ENCODE measurements at places on chromosomes 7 and 10. TPM values are rescaled to one million over a fixed set of nuclear protein-coding genes. Genes with fewer than 3 reads are reported as not detected.

GRCh38 chr10:132357286-132358058, 25.5 kb downstream of the LRRC27 start:
- no peaks in the 10 kb centered on the region for H3K27me3 ChIP-seq
- no peak overlapping the region for H3K27ac ChIP-seq
- H3K36me3 ChIP-seq, result no peaks in the 10 kb centered on the region
- no peak overlapping the region for H3K4me3 ChIP-seq
- DNase-seq, result no peak
- H3K4me1 ChIP-seq, result no peaks in the 10 kb centered on the region

- no peaks in the 10 kb centered on the region for H3K36me3 ChIP-seq
- H3K4me1 ChIP-seq, result no peaks in the 10 kb centered on the region
- no peak for DNase-seq
- H3K27me3 ChIP-seq, result no peaks in the 10 kb centered on the region
- H3K4me3 ChIP-seq, result no peak overlapping the region
Measured at GRCh38 chr7:47763063-47763974, 181.4 kb upstream of the TNS3 start.

GRCh38 chr10:94293354-94293753, 69.4 kb downstream of the NOC3L start:
- H3K4me1 ChIP-seq, result no peaks in the 10 kb centered on the region
- H3K27ac ChIP-seq, result no peak overlapping the region
- DNase-seq, result no peak
- no peaks in the 10 kb centered on the region for H3K36me3 ChIP-seq
- no peak overlapping the region for H3K4me3 ChIP-seq

GRCh38 chr10:62205750-62206399, 62.8 kb downstream of the RTKN2 start:
- no peak overlapping the region for H3K27ac ChIP-seq
- no peak overlapping the region for H3K4me3 ChIP-seq
- DNase-seq, result no peak
- H3K27me3 ChIP-seq, result no peaks in the 10 kb centered on the region
- H3K36me3 ChIP-seq, result no peaks in the 10 kb centered on the region

GRCh38 chr7:1331561-1332467, 99.1 kb downstream of the UNCX start:
- H3K36me3 ChIP-seq, result no peaks in the 10 kb centered on the region
- DNase-seq, result no peak
- no peaks in the 10 kb centered on the region for H3K4me1 ChIP-seq
- H3K27me3 ChIP-seq, result peaks cover 31% of the 10 kb centered on the region

GRCh38 chr7:6242561-6242960, 29.9 kb downstream of the CYTH3 start:
- no peaks in the 10 kb centered on the region for H3K4me1 ChIP-seq
- H3K27me3 ChIP-seq, result no peaks in the 10 kb centered on the region
- no peaks in the 10 kb centered on the region for H3K36me3 ChIP-seq
- H3K4me3 ChIP-seq, result no peak overlapping the region

GRCh38 chr7:135109976-135110375, 37.9 kb upstream of the TMEM140 start:
- no peak overlapping the region for H3K4me3 ChIP-seq
- no peaks in the 10 kb centered on the region for H3K4me1 ChIP-seq
- H3K27ac ChIP-seq, result no peak overlapping the region
- H3K27me3 ChIP-seq, result no peaks in the 10 kb centered on the region
- no peak for DNase-seq

DNA sequence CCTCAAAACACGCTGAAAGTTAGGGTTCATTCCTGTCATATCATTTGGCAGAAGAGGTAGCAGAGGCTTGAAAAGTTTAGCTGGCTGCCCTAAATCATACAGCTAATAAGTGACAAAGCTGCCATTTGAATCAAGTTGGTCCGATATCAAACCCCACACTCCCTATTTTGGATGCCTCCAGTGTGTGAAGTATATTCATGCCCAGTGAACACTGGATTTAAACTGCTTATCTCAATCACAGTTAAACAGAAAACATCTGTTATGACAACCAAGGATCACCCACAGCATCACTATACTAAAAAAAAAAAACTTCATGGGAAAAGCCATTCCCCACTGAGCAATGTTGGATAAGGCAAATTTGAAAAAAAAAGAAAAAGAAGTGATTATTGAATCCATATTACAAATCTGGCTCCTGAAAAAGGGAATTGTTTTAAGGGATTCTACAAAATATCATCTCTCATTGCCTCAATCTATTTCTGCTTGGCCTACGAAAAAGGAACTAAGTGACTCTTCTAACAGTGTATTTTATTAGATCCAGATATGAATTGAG, 48.3 kb downstream of the ABCB1 start:
- no peak overlapping the region for H3K27ac ChIP-seq
- no peaks in the 10 kb centered on the region for H3K4me1 ChIP-seq
- H3K36me3 ChIP-seq, result no peaks in the 10 kb centered on the region
- no peak overlapping the region for H3K4me3 ChIP-seq

GRCh38 chr7:129343099-129343700, 91.0 kb upstream of the STRIP2 start:
- DNase-seq, result no peak
- no peaks in the 10 kb centered on the region for H3K36me3 ChIP-seq
- H3K4me1 ChIP-seq, result no peaks in the 10 kb centered on the region
- no peaks in the 10 kb centered on the region for H3K27me3 ChIP-seq
- no peak overlapping the region for H3K4me3 ChIP-seq

- no peak for DNase-seq
- no peaks in the 10 kb centered on the region for H3K4me1 ChIP-seq
- H3K4me3 ChIP-seq, result no peak overlapping the region
- H3K36me3 ChIP-seq, result no peaks in the 10 kb centered on the region
Measured at GRCh38 chr7:17719998-17720397, 220.3 kb downstream of the SNX13 start.

GRCh38 chr10:64376167-64376566, 855.0 kb downstream of the REEP3 start:
- H3K4me3 ChIP-seq, result no peak overlapping the region
- DNase-seq, result no peak
- H3K27ac ChIP-seq, result no peak overlapping the region
- H3K27me3 ChIP-seq, result no peaks in the 10 kb centered on the region
- H3K36me3 ChIP-seq, result no peaks in the 10 kb centered on the region
- no peaks in the 10 kb centered on the region for H3K4me1 ChIP-seq

GRCh38 chr7:24290004-24290641, 6.1 kb downstream of the NPY start:
- no peaks in the 10 kb centered on the region for H3K36me3 ChIP-seq
- H3K27me3 ChIP-seq, result peaks cover 28% of the 10 kb centered on the region
- no peak overlapping the region for H3K27ac ChIP-seq
- H3K4me3 ChIP-seq, result no peak overlapping the region
- H3K4me1 ChIP-seq, result no peaks in the 10 kb centered on the region

DNA sequence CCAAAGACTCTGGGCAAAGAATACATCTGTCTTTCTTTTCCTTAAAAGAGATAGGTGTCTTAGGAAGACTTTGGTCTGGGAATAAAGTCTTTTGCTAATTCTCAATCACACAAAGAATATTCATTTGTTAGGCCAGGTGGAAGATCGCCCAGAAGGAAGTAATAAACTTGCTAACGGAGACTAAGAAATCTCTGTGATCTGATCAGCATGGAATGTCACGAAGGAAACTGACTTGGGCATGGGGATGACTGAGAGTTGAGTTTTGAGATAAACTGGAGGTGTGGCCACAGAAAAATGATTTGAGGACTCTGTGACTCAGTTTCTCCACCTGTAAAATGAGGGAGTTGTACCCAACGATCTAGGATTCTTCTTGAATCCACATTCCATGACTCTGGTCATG, 161.1 kb upstream of the SVIL start:
- no peaks in the 10 kb centered on the region for H3K4me1 ChIP-seq
- DNase-seq, result no peak
- no peaks in the 10 kb centered on the region for H3K36me3 ChIP-seq
- H3K4me3 ChIP-seq, result no peak overlapping the region
- no peaks in the 10 kb centered on the region for H3K27me3 ChIP-seq

- no peaks in the 10 kb centered on the region for H3K36me3 ChIP-seq
- no peaks in the 10 kb centered on the region for H3K27me3 ChIP-seq
- DNase-seq, result no peak
- H3K27ac ChIP-seq, result no peak overlapping the region
- H3K4me1 ChIP-seq, result peaks cover 17% of the 10 kb centered on the region
Measured at GRCh38 chr10:62109587-62110293, 158.9 kb downstream of the RTKN2 start.

DNA sequence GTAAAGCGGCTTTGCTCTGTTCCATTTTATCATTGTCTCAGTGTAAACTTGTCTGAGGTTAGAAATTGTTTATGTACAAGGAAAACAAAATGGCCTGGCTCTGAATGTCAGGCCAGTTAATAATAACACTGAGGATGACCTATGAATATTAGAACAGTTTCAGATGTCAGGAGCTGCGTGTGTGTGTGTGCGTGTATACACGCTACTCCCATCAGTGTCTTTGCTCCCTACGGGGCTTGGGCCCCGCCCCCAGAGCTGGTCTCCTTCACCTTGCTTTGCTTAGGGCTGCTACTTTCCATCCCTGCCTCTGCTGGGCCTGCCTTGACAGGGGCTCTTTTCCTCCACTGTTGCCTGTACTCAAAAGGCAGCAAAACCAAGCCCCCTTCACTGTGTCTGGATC, 142.3 kb upstream of the BET1 start:
- no peak for DNase-seq
- H3K4me1 ChIP-seq, result no peaks in the 10 kb centered on the region
- H3K4me3 ChIP-seq, result no peak overlapping the region
- no peaks in the 10 kb centered on the region for H3K36me3 ChIP-seq
- H3K27ac ChIP-seq, result no peak overlapping the region
- H3K27me3 ChIP-seq, result no peaks in the 10 kb centered on the region

- no peak overlapping the region for H3K27ac ChIP-seq
- H3K4me3 ChIP-seq, result no peak overlapping the region
- no peaks in the 10 kb centered on the region for H3K4me1 ChIP-seq
Measured at GRCh38 chr7:125661006-125661405, 731.4 kb upstream of the POT1 start.

DNA sequence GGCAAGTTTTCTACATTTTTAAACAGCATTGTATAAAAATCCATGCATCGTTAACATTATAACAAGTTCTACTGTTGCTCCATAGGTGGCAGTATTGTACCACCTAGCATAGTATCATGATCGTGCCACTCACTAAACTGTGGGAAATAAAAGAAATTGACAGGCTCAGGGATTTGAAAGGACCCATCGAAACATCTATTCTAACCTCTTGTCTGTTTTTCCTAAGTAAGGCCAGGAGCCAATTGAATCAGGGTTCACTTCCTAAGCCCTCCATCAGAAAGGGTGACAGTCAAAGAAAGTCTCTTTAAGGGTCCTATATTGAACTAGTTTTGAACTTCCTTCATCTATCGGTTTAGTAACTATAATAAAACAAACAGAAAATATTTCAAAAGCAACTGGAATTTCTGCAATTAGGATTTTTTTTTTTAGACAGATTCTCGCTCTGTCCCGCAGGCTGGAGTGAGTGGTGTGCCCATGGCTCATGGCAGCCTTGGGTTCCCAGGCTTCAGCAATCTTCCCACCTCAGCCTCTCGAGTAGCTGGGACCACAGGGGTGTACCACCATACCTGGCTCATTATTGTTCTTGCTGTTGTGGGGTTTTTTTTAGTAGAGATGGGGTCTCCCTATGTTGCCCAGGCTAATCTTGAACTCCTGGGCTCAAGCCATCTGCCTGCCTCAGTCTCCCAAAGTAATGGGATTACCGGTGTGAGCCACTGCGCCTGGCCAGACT, 9.4 kb downstream of the HACD1 start:
- H3K4me3 ChIP-seq, result no peak overlapping the region
- H3K4me1 ChIP-seq, result peaks cover 5% of the 10 kb centered on the region
- no peak overlapping the region for H3K27ac ChIP-seq
- H3K36me3 ChIP-seq, result peaks cover 6% of the 10 kb centered on the region
- no peaks in the 10 kb centered on the region for H3K27me3 ChIP-seq
- DNase-seq, result no peak

DNA sequence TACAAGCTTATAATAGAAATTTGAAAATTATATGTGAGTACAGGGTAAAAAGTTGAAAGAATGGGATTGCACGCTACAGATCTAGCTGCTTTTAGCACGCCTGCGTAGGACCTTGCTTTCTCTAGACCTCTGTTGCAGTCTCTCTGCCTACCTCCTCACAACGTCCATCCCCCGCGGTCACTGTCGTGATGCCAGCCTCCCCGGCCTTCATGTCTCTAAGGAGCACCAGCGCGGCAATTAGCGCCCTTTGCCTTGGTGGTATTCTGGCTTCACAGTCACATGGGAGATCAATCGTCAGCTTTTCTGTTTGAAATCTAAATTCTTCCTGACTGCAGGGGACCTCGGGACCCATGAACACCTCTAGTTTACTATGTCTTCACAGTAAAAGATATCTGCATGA, 131.3 kb downstream of the EGFR start:
- H3K27me3 ChIP-seq, result no peaks in the 10 kb centered on the region
- H3K27ac ChIP-seq, result no peak overlapping the region
- H3K36me3 ChIP-seq, result peaks cover 59% of the 10 kb centered on the region
- DNase-seq, result no peak
- no peaks in the 10 kb centered on the region for H3K4me1 ChIP-seq

- no peaks in the 10 kb centered on the region for H3K27me3 ChIP-seq
- H3K4me1 ChIP-seq, result no peaks in the 10 kb centered on the region
- H3K36me3 ChIP-seq, result no peaks in the 10 kb centered on the region
Measured at GRCh38 chr7:151261529-151261928, 13.0 kb upstream of the SMARCD3 start.

DNA sequence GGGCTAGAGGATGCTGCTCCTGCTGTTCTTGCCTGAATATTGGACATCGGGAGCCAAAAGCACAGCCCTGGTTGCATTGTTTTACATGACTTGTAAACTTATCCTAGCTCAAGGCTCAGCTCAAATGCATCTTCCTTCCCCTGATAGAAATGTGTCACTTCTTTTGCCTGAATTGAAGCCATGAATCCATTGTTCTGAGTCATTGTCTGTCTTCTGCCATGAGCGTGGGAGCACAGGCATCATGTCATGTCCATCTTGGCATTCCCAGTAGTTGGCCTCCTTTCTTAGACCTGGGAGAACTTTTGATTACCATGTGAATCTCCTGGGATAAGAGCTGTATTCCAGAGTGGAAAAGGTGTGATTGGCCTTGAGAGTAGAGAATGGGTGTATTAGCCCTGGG, 54.1 kb upstream of the OPN4 start:
- no peaks in the 10 kb centered on the region for H3K4me1 ChIP-seq
- H3K36me3 ChIP-seq, result no peaks in the 10 kb centered on the region
- DNase-seq, result no peak
- no peak overlapping the region for H3K27ac ChIP-seq

- H3K27ac ChIP-seq, result no peak overlapping the region
- H3K4me1 ChIP-seq, result peaks cover 3% of the 10 kb centered on the region
- no peak for DNase-seq
- H3K36me3 ChIP-seq, result no peaks in the 10 kb centered on the region
- H3K27me3 ChIP-seq, result no peaks in the 10 kb centered on the region
Measured at GRCh38 chr10:43699516-43699915, 50.8 kb upstream of the ZNF32 start.

The STK32C gene
- total RNA-seq, result 13.2 TPM

The JCAD gene
- total RNA-seq, result 67.6 TPM

The NEURL1 gene
- total RNA-seq, result 0.64 TPM

The UTF1 gene
- not detected for total RNA-seq

The KAZALD1 gene
- 8.4 TPM for total RNA-seq

The KNDC1 gene
- 14.3 TPM for total RNA-seq

The ASZ1 gene
- total RNA-seq, result not detected

The OAT gene
- 55.2 TPM for total RNA-seq

The ADAMTS14 gene
- total RNA-seq, result 0.55 TPM

The DNAAF5 gene
- 15.8 TPM for total RNA-seq

Data from upper lobe of right lung (tissue), 1 donor.